ENCODE measurements at places on chromosomes 1 and 21.

GRCh38 chr1:33343539-33343938 lies 22.6 kb upstream of the A3GALT2 start:
- no peak for DNase-seq

DNA sequence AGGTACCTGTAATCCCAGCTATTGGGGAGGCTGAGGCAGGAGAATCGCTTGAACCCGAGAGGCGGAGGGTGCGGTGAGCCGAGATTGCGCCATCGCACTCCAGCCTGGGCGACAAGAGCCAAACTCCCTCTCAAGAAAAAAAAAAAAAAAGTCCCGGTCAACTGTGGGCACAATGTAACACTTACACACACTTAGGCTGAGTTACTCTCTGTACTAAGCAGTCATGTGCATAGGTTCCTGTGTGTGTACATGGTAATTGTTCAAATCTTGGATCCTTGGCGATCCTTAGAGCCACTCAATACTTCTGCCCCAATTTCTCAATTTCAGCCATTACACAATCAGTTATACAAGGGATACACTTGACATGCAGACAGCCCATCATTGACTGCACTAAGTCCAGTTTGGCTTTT lies 11.6 kb downstream of the SDCCAG8 start:
- DNase-seq, result no peak

DNA sequence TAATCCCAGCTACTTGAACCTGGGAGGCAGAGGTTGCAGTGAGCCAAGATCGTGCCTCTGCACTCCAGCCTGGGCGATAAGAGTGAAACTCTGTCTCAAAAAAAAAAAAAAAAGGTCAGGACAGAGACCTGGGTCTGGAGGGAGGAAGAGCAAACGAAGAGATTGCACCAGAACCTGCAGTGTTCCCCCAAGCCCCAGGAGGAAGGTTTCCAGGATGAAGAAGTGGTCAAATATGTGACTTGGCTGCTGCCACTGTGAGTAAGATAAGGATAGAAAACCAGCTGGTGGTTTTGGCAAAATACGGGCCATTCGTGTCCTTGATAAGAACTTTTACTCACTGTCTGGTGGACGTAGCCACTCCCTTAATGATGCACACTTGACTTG lies 42.2 kb downstream of the CLDN14 start:
- no peak for DNase-seq

DNA sequence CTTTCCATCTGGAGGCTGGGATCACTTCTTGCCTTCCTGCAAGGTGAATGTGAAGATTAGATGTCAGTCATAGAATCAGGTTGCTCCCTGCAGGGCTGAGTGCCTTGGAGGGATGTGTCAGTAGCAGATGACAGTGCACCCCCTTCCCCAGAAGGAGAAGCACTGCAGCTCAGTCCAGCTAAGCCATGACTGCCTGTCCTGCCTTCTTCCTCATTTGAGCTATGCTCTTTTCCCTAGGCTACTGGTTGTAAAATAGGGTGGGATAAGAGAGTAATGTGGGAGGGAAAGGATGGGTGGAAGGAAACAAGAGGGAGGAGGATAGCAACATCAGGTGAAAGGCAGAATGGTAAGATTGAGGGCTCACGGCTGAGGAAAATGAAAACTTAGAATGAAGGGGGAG lies 11.1 kb upstream of the FABP3 start:
- DNase-seq, result no peak

DNA sequence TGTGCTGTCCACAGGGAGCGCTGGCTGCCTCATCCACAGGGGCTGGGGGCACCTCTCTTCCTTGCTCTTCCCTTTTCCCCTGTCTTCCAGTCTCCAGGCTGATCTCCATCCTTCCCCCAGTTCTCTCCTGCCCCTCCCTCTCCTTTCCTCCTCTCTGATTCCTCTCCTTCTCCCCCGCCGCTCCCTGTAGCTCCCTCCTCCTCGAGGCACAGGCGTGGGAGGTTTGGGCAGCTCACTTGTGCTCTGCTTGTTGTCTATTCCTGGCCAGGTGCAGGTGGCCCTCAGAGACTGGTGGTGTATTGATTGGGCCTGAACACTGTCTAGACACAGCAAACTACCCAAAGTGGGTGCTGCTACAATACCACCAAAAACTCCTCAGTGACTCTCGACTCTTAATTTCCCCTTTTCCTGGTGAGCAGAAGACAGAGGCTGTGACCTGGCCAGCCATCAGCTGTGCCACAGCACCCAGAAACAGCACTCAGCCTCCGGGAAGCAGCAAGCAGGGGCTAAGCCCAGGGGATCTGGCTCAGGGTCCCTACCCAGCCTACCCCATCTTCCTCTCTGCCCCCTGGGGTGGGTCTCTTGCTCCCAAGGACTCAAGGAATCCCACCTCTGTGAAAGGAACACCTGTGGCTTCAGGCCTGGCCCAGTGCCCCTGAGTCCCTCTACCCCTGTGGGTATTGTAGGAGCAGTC lies 93.3 kb downstream of the DDX20 start:
- no peak for DNase-seq
